Fibroblast of skin of right quadriceps (primary cell): ENCODE measurements at places on chromosomes 4 and X.

DNA sequence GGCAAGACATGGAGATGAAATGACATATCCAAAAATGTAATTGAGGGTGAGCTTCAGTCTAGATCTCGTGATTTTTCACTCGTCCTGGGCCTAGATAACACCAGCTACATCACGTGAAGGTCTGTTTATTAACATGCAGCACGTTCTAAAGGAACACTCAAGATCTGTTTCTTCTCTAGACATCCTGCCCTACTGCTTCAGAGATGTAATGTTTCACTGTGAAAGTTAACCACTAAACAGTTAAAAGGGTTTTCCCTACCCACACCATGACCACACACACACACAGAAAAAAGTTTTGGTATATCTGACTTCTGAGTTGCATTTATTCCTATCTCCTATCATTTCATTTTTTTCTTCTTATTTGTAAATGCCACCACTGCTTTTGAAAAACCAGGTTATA lies 52.3 kb upstream of the SMIM31 start:
- DNase-seq: no peak

DNA sequence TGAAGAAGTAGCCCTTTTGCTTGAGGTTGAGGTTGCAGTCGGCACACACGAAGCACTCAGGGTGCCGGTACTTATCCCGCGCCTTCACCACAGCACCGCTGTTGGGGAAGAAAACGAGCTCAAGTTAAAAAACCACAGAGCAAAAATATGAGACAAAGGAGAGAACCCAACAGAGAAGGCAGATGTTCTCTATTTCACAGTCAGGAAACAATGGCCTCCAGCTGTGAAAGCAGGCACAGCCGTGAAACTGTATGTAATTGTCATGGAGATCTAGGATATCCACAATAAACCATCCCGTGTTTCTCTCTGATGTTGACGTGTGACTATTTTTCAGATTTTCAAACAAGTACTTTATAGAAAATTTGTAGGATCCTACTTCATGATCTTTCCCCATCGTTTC lies 30.9 kb upstream of the CCDC110 start:
- no peak for DNase-seq

DNA sequence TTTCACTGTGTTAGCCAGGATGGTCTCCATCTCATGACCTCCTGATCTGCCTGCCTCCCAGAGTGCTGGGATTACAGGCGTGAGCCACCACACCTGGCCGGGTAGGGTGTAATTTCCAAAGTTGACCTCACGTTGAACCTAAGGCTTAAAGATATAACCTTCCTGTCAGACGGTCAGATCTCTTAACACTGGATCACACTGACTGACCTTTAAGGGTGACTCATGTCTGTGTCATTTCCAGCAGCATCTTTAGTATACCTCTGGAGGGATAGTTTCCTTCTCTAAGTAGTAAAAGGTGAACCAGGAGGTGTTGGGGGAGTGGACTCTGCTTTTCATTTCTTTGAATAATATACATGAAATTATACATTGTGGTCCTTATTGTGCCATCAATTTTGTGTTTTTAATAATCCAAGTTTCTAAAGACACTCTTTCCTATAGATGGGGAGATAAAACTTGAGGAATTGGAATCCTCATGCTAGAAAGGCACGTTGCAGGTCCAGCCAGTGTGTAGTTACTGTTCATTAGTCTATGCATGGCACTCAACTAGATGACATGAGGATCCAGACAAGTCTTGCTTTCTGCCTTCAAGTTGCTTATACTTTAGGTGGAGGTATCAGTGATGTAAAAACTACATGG lies 45.7 kb downstream of the ARHGAP10 start:
- no peak for DNase-seq

DNA sequence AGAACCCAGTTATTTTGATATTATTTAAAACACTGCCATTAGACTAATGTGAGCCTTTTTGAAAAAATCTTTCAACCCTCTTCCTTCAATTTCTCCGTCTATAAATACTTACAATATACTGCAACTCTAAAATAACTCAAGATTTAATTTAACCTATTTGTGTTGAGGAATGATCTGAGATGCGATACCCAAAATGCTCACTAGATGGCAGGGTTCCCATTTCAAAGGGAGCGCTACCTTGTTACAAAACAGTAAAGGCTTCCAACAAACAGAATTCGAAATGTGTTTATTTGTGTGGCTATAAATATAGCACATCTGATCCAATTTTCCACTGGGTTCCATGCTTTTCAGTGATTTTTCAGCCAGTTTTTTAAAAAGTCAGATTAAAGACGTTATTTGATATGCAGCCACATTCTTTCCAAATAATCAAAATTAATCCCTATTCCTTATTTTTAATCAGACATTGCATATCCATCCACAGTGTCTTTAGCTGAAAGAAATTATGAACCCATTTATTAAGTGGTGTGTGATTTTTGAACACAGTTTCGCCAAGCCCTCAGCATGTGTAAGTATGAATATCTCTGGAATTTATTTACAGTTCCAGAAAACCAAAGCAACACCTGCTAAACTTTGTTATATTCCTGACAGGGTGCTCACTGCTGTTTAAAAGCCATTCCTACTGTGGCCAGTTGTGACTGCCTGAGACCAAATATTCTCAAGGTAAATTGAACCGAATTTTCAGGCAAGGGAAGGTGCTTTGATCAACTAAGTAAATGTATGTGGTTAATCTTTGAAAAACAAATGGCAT lies 668.0 kb upstream of the LCORL start:
- DNase-seq: peak; percentile 57

DNA sequence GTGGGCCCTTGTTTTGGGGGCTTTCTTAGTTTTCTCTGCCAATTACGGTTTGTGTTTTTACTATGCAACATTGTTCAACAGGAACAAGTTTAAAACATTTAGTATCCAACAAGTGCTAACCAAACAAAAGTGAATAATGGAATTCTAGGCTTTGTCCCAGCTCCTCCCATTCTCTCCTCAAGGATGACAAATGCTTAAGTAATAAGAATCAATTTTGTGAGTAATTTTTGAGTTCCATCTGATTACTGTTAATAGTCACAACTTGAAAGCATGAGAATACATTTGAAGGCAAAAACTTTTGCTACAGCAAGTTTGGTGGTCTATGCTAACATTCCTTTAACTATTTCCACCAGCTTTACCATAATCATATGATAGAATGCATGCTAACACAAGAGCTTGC lies 78.1 kb upstream of the HPGD start:
- peak; percentile 13 for DNase-seq

DNA sequence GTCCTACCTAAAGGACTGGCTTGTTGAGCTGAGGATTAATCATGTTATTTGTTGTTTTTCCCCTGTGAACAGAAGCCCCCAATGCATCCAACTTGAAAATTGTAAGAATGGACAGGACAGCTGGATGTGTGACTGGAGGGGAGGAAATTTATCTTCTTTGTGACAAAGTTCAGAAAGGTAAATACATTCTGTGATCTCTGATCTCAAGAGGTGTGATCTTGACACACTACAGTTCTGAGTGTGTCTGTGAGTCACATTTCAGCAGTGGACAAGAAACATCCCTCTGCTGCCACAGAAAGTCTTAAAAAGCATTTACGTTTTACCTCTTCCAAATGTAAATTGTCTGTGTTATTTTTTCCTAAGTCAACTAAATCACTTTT lies 79.3 kb downstream of the NFKB1 start:
- no peak for DNase-seq

DNA sequence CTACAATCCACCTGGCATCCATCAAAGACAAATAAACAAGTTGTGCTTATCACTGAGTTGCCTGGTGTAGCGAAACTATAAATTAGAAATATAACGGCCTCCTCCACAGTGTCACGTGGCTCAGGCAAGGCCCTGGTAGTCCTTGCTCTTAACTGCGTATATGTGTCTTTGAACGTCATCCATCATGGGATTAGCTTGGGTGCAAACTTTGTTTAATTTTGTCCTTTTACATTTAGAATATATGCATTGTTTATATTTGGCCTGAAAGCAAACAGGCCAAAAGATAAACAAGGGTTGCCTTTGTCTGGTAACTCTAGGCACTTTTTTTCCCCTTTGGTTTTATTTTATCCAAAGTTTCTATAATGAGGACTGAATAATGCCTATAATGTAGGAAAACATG lies 184.9 kb downstream of the KIT start:
- no peak for DNase-seq

DNA sequence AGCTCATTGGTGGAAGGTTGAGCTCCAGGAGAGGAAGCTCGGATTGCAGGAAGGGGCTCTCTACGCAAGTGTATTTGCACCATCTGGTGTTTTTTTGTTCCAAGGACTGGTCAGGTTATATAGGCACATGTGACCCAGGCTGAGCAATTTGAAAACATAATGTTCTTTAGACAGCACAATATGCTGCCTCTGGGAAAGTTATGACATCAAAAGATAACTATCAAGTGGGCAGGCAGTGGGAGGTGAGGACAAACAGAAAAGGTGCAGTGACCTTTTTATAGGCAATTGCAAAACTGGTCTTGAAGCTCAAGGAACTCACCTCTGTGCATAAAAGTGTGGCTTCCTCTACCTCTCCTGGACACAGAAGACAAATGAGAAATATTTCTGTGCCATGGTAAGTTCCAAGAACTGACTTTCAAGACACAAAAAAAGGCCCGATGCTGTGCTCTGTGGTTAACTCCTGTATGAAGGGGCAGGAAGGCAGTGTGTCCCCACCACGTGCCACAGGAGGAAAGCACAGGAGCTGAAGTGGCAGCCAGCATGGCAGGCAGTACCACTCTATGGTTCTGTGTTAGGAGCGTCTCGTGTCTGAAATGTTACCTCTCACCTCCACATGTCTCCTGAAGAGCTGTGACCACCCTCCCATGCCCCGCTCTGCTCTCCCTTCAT lies 128.6 kb downstream of the SHROOM3 start:
- DNase-seq: no peak

GRCh38 chr4:2941138-2942036 lies 21.8 kb downstream of the NOP14 start:
- no peak for DNase-seq

- DNase-seq: no peak
These were observed 327.1 kb downstream of the STIM2 start for GRCh38 chr4:27187786-27188185.

DNA sequence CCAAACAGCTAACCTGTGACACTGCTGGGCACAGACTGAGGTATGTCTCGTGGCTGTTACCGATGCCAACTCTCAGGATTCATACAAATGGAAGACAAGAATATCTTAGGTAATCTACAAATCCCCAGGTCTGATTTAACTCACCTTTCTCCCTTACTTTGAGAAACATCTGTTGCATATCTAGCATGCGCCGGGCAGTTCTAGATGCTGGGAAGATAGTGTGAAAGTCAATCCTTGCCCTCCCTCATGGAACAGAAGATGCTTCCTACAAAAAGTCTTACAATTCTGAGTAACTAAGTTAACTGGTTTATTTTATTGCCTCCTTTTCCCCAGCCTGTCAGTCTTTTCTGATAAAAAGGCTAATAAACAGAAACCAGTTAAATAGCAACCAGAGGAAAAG lies 212.2 kb upstream of the FAT1 start:
- DNase-seq: no peak

- no peak for DNase-seq
These were observed 229.3 kb upstream of the NEIL3 start for GRCh38 chr4:177080388-177080787.

GRCh38 chr4:181608181-181608580 lies 635.0 kb upstream of the TENM3 start:
- peak; percentile 15 for DNase-seq

DNA sequence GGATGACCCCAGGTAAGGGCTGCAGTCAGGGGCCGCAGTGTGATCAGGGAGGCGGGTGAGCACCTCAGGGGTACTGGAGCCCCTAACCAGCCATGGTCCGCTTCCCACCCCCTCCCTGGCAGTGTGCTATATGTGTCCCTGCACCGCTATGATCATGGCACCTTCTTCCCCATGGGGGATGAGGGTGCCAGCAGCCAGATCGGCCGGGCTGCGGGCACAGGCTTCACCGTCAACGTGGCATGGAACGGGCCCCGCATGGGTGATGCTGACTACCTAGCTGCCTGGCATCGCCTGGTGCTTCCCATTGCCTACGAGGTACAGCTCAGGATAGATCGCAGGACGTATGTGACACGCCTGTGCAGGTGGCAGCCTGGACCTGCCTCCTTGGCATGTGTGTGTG lies 8.2 kb upstream of the ERAS start:
- DNase-seq: no peak

DNA sequence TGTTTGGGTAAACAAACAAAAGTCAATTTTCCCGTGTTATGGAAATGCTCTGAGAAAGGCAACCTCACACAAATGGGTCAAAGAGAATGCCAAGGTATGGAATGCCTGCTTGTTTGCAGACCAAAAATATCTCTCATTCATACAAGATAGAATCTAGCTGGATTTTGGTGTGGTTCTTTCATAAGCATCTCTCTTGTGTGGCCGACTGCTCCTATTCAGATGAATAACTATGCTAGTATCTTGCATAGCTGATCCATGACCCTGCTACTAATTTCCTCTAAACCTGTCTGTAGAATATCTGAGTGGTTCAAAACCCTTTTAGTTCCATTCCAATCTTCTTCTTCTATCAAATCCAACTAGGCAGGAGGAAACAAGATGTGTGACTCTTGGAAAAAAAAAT lies 28.2 kb upstream of the SORBS2 start:
- DNase-seq: no peak

GRCh38 chr4:138406876-138407275 lies 164.7 kb upstream of the SLC7A11 start:
- peak; percentile 12 for DNase-seq

DNA sequence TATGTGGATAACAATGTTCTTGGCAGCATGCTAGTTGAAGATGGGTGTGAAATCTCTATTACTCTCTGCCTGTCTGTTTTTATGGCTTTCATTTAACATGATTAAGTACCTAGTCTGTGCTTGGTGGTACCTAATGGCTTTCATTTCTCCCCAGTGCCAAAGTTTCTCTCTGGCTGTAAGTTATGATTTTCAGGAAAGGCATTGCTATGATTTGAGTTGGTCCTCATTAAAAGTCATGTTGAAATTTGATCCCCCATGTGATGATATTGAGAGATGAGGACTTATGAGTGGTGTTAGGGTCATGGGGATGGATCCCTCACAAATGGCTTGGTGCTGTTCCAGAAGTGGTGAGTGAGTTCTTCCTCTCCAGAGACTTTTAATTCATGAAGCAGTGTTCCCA lies 162.4 kb upstream of the IL15 start:
- DNase-seq: peak; percentile 89

GRCh38 chr4:144634978-144635747 lies 10.8 kb upstream of the HHIP start:
- no peak for DNase-seq

DNA sequence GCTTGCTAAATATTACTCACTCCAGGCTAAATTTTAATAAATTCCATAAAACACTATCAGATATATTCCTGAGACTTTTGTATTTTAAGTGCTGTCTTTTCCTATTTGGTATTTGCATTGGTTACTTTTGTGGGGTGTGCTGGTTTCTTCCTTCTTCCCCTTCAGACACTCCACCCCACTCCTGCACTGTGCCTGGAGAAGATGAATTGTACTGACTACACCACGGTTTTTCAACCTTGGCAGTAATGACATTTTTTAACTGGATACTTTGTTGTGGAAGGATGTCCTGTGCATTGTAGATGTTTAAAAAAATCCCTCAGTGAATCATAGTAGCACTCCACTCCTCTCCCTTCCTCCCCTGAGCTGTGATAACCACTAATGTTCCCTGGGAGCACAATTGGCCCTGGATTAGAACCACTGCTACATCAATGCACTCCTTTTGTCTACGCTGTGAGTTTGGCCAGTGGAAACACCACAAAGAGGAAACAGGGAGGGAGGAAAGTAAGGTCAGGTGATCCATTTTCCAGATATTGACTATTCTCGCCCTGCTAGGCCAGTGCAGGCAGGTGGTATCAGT lies 36.3 kb downstream of the SNCA start:
- peak; percentile 3 for DNase-seq

- DNase-seq: no peak
These were observed 1.0 kb upstream of the SNCA start for GRCh38 chr4:89837993-89838390.

- DNase-seq: no peak
These were observed 43.4 kb upstream of the KLF3 start for GRCh38 chr4:38620527-38621027.
